HCT116 (cell line): ENCODE measurements at places on chromosomes 16 and 17.

GRCh38 chr16:54204756-54205155 lies 81.8 kb downstream of the IRX3 start:
- no peak for DNase-seq

GRCh38 chr17:4554441-4554996 lies 665 bp downstream of the MYBBP1A start:
- DNase-seq: no peak

- DNase-seq: no peak
These were observed 129.1 kb downstream of the GAS7 start for GRCh38 chr17:10069301-10069700.

DNA sequence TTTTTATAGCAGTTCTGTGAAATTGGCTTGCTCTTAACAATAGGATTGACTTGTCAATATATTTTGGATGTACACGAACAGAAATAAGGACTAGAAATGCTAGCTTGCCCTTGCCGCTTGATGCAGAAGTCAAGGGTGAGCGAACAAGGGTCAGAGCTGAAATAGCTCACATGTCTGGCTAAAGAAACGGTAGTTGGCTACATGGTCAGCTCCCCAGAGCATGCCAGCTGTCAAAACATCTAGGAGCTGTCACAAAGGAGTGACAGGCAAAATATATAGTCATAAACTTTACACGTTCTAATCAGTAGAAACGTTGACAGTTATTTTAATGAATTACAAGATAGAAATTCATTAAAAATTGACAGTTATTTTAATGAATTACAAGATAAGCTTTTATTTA lies 2.9 kb upstream of the MEIOB start:
- no peak for DNase-seq

- no peak for DNase-seq
These were observed 17.7 kb downstream of the TOX3 start for GRCh38 chr16:52529226-52529625.

GRCh38 chr16:66549284-66550131 lies at the start of gene TK2:
TK2 (minus strand) TSS chr16:66550122; CDS start chr16:66550061, 61 bp downstream.
- DNase-seq: no peak

- DNase-seq: no peak
These were observed 244.9 kb downstream of the FTO start for GRCh38 chr16:53948734-53949430.

DNA sequence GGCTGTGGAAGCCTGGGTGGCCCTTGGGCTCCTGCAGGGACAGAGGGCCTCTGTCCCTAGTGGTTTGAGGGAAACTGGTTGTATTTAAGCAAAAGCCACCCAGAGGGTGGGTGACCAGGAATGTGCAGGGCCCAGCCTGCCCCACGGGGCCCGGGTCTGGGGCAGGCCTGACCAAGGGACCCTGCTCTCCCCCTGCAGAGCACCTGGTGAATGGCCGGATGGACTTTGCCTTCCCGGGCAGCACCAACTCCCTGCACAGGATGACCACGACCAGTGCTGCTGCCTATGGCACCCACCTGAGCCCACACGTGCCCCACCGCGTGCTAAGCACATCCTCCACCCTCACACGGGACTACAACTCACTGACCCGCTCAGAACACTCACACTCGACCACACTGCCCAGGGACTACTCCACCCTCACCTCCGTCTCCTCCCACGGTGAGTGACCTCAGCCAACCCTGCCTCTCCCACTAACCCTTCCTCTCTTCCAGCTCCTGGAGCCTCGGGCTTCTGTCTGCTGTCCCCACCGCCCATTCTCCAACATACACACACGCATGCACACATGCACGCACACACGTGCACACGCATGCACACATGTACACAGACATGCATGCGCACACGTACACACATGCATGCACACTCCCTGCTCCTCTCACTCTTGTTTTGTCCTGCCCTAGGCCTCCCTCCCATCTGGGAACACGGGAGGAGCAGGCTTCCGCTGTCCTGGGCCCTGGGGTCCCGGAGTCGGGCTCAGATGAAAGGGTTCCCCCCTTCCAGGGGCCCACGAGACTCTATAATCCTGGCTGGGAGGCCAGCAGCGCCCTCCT lies 10.4 kb downstream of the GALK1 start:
- no peak for DNase-seq

DNA sequence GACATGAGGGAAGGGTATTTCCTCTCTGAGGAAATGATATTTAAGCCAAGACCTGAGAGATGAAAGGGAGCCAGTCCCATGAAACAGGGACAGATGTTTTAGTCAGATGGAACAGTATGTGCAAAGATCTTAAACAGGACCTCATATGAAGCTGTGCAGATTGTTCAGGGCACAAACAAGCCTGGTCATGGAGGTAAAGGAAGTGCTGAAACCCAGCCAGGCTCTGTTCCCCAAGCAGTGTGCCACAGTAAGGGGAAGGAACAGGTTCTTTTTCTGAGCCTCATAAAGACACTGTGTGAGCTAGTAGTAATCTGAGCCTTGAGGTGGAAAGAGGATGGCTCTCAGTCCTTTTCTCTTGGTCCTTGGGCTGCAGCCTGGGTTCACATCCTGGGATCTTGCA lies 159.9 kb downstream of the ANKFN1 start:
- no peak for DNase-seq

GRCh38 chr17:22461460-22462145 lies 769.3 kb downstream of the KCNJ18 start:
- no peak for DNase-seq

DNA sequence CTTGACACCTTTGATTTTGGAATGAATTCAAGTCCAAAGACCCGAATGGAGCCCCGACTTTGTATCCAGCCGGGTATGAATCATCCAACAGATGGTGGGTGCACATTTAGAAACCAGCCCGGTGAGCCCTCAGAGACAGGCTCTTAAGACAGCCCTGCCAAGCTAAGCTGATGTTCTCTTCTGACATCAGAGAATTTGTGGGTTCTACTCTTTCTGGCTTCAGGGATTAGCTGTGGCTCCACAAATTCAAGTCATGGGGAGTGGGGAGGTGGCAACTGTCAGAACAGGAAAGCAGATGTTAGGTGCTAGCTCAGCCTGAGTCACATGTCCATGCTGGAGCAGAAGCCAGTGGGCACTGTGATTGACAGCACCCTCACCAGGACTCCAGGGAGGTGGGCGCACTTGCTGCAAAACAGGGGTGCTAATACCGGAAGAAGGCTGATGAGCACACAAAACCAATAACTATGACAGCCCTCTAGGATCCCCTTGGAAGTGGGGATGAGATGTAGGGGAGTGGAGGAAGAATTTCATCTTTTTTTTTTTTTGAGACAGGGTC lies 31.4 kb upstream of the XYLT2 start:
- DNase-seq: no peak

DNA sequence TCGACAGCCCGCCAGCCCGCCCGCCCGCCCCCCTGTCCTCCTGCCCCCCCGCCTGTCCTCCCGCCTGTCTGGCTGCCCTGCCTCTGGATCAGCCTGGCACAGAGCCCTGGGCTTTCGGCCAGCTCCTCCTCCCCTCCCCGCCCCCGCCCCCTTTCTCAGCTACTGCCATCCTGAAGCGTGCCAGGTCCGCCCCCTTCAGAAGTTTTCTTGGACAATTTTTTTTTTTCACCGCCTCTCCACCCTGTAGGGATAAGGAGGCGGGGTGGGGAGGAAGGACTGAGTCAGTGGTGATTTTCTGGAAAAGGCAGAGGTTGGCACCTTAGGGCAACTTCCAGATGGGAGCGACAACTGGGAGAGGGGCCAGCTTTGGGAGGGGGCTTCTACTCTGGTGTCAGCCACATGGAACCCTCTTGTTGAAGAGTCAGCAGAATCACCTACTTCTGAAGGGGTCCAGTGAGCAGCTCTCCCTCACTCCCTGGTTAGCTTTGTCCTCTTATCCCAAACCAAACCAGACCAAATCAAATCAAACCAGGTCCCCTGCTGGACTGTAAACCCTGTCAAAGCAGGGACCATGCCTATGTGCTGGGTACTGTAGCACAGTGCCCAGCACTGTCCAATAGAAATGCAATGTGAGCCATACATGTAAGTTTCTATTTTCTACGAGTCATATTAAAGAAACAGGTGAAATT lies 19.7 kb downstream of the IGF2BP1 start:
- DNase-seq: peak; percentile 76

GRCh38 chr17:76176701-76177574 lies 35.9 kb upstream of the FOXJ1 start:
- DNase-seq: no peak

DNA sequence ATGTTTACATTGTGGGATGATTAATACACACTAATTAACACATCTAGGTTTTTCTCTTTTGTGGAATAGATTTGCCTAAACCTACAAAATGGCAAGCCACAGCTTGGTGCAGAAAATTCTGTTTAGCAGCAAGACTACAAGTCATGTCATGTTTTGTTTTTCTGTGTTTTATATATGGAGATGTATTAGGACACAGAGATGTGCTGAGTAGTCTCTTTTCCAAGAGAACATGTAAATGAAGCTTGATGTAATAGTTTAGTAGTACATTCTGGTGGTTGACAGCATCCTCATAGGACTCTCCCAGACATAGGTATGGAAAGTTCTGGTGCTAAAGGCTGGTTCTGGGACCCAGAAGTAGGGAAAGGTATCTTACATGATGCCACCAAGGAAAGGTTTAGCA lies 1345.4 kb downstream of the CDH11 start:
- no peak for DNase-seq
